Suppressor macrophage (primary cell): ENCODE measurements at places on chromosomes 12 and 14.

GRCh38 chr14:56487090-56487667, 92.4 kb upstream of the TMEM260 start:
- DNase-seq: no peak

- no peak for DNase-seq
Measured at GRCh38 chr14:81594012-81594411, 60.4 kb upstream of the SEL1L start.

- DNase-seq: no peak
Measured at GRCh38 chr14:51534610-51535011, 117.1 kb upstream of the FRMD6 start.

DNA sequence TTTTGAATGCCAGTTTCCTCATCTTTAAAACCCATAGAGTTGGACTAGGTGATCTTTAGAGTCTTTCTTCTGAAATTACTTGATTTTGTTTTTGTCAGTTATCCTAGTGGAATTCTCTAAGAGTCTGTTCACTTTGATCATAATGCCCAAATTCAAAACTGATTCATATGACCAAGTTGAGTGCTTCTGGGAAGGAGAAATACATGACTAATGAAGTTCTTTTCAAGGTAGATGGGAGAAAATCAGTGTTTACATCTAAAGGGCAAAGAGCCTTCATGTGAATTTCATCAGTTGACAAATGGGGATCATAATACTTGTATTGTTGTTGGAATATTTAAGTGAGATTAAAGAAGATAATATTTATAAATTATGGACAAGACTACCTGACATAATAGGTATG, 53.2 kb downstream of the ERC1 start:
- no peak for DNase-seq

- peak; percentile 51 for DNase-seq
Measured at GRCh38 chr14:90500665-90501370, 104.0 kb downstream of the CALM1 start.

DNA sequence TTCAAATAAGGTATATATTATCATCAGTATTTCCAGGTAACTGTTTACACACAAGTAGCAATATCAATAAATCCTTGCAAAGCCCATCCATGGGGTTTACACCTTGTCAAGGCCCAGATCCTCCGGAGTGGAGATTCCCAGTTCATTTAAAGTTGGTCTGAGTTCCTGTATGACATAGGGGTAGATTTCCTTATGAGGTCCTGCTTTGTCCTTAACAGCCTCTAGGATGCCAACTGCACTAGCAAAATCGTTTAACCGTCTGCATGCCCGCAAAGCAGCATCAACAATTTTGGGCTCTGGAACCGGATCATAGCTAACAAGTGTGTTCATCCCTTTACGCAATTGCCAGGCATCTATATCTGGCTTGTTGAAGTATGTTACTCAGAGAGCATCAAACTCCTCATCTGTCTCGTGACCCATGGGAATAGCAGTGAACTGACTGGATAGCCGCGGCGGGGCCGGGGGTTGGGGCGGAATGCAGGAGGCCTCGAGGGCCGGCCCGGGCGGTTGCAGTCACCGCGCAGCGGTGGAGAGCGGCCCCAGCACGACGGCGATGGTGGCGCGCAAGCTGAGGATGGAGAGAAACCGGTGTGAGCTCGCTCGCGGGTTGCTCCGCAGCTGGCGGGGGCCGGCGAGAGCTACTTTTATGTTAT, 30.6 kb upstream of the FBXO34 start:
- DNase-seq: no peak

DNA sequence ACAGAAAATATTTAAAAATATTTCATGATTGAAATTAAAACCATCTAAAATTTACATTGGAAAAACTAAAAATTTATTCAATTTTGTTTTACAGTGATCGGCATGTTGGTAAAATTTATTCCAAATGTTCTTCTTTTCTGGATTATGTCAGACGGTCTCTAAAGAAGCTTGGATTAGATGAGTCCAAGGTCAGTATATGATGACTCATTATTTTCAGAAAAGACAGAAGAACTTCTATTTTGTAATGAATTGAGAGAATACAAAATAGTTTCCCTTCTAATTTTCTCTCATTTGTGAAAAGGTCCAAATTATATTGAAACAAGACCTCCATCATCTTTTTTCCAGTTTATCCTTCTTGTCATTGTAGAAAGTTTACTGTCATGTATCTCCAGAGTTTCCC, 98.3 kb downstream of the METTL25 start:
- no peak for DNase-seq

DNA sequence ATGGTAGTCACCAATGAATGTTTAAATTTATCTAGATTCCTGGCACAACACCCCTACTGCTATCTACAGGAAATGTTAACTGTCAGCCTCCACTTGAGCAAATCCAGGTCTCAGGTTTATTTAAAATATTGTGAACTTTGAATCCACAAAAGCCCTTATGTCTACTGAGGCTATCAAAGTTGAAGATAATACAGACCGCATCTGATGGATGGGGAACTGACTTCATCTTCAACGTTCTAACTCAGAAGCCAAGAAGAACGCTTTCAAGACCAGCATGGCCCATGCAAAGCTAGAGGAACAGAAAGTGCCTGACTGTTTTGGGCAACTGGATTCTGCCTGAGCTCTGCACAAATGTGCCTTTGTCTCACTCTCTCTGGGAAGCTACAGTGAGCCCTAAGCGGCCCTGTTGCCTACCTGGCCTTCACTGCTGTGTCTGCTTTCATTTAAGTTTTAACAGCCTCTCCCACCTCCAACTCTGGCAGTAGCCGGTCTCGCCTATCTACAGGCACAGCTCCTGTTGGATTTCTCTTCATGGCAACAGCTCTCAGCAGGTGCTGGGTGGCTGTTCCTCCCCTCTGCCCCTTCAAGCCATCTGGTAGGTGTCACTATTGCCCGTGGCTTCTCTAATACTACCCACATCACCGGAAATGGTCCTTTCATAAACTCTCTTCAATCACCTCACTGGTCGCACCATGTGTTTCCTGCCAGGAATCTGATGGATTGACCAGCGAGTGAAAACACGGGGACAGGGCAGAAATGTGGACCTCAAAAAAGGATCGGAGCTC, 112.1 kb upstream of the OVCH1 start:
- DNase-seq: no peak

DNA sequence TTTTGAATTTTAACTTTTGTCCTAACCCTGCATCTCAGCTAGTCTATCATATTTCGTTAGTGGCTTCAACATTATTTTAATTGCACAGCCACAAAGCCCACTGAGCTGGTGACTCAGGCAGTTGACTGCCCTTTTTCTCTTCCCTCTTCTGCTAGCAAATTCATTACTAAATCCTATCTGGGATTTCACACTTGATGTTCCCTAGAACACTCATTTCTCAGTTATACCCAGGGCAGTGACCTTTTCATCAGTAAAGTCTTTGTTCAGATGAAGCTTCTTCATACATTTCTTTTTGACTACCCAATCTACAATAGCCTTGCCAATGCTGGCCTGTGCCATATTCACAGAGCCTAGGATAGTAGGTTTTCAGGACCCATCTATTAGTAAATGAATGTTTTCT, 107.0 kb downstream of the ATXN7L3B start:
- DNase-seq: no peak

- DNase-seq: peak; percentile 98
Measured at GRCh38 chr12:12999959-13000615, at the start of gene HEBP1. Gene HEBP1 (minus strand): TSS chr12:13000265. CDS start chr12:13000114, 151 bp downstream.

DNA sequence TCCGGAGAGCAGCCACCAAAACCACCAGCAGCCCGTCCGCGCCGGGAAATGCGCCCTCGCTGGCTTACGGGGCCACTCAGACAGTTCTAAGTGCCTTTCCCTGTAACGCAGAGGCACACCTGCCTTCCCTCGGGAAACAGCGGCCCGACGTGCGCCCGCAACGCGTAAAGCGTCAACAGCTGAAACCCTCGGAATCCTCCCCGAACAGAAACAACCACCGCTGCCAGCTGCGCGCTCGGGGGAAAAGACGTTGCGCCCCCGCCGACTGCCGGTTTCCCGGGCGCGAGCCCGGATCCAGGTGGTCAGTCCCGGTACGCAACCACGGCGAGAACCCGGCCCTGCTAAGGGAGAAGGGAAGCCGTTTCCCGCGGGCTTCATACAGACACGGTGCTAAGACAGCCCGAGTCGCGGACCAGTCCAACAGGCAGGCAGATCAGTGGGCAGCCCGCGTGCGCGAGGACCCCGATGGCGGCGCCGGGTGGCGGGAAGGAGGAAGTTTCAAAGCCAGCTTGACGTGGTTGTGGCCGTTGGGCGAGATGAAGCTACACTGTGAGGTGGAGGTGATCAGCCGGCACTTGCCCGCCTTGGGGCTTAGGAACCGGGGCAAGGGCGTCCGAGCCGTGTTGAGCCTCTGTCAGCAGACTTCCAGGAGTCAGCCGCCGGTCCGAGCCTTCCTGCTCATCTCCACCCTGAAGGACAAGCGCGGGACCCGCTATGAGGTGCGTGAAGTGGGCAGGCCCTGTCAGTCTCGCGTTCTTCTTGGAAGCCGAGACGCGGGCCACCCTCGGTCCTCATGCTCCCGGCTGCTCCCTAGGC, at the start of gene LRR1:
Gene LRR1 (plus strand): TSS at position 456 of the 816 bp plus-strand sequence. CDS start 81 bp downstream, at position 537.
- peak; percentile 93 for DNase-seq

- no peak for DNase-seq
Measured at GRCh38 chr14:69231486-69231885, 28.5 kb upstream of the GALNT16 start.

DNA sequence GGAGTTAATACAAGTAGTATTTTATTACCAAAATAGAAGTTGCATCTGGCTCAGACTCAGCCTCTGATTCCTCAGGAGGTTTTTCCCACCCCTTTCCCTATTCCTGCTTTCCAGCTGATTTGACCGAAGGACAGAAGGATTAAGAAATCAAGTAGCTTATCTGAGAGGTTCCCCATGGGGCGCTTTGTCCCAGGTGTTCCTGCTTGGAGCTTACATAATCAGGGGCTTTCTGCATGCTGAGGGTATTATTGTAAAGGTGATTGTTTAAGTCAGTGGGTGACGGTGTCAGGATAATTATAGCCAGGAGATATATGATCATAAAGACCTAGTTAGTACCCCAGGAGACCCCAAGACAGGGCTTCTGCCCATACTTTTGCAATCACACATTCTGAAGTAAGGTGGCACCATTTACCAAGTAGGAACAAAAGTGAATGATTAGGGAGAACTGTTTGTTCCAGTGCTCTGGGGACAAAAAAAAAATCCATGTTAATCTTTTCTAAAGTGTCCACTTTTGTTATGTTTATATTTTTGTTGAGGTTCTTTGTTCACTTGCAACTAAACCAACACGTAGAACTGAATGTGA, 921.3 kb downstream of the NRXN3 start:
- no peak for DNase-seq

GRCh38 chr14:99321955-99322730, 50.1 kb upstream of the BCL11B start:
- no peak for DNase-seq

DNA sequence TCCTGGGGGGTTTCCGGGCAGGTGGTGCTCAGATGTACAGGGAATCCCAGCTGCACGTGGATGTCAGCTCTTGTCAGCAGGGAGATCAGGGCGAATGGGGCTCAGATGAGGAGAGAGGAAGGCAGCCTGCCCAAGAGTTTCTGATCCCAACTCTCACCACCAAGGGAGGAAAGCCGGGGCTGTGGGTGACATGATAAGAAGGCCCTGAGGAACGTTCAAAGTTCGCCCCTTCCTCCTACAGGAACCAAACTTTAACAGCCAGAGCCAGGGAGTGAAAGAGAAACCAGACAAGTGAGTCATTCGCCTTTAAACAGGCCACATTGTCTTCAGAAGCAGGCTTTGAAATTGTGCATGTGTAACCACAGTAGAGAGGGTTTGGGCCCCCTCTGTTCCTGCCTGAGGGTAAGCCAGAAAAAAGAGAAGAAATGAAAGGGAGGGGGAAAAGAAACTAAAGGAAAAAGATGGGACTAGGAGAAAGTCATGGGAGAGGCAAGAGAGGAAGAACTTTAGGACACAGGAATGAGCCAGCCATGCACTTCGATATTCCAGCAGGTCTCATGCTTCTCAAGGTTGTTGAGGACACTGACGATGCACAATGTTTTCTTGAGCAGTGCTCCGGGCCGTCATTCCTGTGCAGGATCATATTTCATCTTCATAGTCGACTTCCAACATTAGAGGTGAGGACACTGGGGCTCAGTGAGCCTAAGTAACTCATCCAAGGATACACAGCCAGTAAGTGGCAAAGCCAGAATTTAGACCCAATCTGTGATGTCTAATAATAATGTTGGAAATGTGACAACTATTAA, 691.4 kb upstream of the TBX3 start:
- no peak for DNase-seq

GRCh38 chr14:64915797-64916196, 1.5 kb downstream of the CHURC1 start:
- DNase-seq: peak; percentile 59

- DNase-seq: peak; percentile 56
Measured at GRCh38 chr14:93957751-93958566, 18.4 kb downstream of the ASB2 start.

GRCh38 chr14:60093606-60094005, 1.9 kb downstream of the PCNX4 start:
- DNase-seq: peak; percentile 45

GRCh38 chr12:22781339-22781738, 156.4 kb downstream of the ETNK1 start:
- no peak for DNase-seq

DNA sequence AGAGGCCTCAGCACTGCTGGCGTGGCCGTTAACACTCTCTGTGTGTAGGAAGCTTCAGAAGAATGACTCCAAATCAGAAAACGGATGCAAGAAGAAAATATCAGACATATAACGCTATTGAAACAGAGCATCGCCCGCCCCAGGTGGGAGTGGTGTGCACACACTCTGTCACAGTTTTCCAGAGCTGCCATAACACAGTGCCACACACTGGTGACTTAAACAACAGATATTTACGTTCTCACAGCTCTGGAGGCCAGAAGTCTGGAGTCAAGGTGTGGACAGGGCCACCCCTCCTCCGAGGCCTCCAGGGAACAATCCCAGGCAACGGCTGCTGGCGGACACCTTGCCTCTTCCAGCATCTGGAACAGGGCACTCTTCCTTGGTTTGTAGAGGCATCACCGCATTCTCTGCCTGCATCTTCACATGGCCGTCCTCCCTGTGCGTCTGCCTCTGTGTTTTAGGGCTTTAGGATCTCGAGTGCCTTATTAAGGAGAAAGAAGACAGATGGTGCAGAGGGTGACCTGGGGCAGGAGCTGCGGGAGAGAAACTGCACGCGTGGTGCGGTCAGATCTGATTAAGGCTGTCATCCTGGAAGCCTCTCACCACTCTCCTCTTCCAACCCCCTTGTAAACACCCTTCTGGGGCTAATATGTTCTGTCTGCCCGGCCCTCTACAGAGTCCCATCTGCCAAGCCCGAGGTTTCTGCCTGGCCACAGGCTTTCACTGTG, 141.0 kb downstream of the SLC15A4 start:
- no peak for DNase-seq

DNA sequence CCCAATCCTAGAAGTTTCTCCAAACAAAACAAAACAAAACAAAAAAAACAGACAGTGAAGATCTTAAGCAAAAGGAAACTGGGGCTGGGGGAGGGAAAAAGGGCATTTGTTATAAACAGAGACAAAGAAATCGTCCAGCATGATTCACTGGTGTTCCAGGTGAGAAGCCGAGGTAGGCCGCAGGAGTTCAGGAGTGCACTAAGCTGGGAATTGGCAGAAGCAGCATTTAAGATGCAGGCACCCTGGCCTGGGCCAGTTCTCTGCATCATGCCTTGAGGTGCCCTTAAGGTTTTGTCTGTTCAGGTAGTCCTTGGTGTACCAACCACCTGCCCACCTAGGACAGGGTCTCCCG, 11.2 kb downstream of the TBX3 start:
- DNase-seq: no peak

- DNase-seq: no peak
Measured at GRCh38 chr12:52369211-52369610, 1.9 kb upstream of the KRT85 start.

- no peak for DNase-seq
Measured at GRCh38 chr14:73236752-73237218, 521 bp upstream of the PAPLN start.
